ENCODE measurements at places on chromosomes 4 and X.

GRCh38 chr4:3384771-3385710 is 56.7 kb upstream of the HGFAC start:
- DNase-seq, result no peak

- no peak for DNase-seq
Measured at GRCh38 chr4:107319386-107319785, 283.3 kb upstream of the DKK2 start.

- no peak for DNase-seq
Measured at GRCh38 chrX:83008415-83008814, 499.7 kb upstream of the POU3F4 start.

DNA sequence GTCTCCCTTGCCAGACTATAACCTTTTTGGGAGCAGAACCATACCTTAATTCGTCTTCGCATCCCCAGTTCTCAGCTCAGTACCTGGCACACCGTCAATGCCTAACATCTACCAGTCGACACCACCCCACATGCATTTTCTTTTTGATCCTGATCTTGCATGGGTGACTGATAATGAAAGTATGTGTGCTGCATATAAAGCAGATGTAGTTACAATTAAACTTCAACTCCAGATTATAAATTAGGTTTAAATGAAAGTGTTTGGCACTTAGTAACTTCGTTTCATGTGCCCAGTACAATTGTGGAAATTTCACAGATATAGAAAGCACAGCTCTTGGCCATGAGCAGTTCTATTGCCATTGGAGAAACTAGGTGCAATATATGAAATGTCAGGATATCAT is 8.8 kb upstream of the NKX6-1 start:
- no peak for DNase-seq

GRCh38 chr4:180103794-180104193 is 2139.4 kb upstream of the TENM3 start:
- DNase-seq, result no peak

DNA sequence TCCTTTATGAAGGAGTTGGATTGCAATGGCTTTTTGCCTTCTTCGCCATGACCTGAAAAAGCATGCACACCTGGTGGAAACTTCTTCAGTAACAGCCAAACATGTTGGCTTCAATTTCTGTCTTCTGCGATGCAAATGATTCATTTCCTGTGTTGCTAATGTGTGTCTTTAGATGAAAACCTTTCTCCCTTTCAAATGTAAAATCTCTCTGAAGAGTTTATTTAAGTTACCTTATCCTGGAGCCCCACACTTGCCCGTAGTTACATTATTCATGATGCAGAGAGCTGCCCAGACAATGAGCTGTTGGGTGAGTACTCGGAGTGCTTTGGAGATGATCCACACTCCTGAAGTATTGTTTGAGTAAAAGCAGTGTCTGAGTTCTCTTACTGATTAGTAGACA is 1100.9 kb downstream of the RPA4 start:
- no peak for DNase-seq

GRCh38 chr4:148053298-148054003 is 321.6 kb downstream of the ARHGAP10 start:
- no peak for DNase-seq

DNA sequence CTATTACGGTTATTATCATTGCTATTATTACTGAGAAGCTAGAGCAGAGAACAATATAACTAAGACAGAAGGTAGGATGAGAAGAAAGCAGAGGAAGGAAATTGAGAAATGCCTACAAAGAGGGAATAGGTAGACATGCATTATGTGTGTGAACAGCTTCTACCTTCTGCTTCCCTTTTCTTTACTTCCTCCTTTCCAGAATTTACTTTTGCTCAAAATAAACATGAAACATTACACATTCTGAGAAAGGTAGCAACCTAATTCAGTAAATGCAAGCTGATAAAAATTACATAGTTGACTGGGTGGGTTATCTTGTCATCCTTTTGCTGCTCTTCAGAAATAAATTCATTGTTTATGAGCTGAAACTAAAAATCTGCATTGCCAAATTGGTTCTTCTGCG is 54.6 kb downstream of the AMOT start:
- DNase-seq, result no peak

DNA sequence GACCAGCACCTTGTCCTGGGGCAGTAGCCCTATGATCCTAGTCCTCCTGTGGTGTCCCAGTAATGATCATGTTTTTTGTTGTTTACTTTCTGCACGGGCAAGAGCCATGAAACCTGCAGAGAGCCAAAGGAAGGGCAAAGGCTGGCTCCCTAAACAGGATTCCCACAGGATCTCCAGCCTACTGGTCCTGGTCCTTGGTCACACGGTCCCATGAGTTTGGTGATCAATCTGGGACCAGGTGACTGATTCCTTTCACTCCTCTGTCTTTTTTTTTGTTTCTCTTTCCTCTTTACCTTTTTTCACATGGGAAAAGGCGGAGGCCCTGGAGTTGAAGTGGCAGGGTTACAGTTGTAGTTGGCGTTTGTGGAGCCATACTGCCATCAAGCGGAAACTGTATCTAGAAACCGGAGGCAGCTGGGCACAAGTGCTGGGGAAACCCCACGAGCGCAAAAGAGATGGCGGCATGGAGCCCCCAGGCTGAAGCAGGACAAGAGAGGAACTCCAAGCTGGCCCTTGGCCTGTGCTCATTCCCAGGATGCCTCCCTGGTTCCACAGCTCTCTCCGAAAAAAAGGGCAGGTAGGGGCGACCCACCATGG is 34.6 kb downstream of the NBDY start:
- peak; percentile 86 for DNase-seq

- DNase-seq, result no peak
Measured at GRCh38 chr4:48178931-48179330, 44.9 kb upstream of the TXK start.

DNA sequence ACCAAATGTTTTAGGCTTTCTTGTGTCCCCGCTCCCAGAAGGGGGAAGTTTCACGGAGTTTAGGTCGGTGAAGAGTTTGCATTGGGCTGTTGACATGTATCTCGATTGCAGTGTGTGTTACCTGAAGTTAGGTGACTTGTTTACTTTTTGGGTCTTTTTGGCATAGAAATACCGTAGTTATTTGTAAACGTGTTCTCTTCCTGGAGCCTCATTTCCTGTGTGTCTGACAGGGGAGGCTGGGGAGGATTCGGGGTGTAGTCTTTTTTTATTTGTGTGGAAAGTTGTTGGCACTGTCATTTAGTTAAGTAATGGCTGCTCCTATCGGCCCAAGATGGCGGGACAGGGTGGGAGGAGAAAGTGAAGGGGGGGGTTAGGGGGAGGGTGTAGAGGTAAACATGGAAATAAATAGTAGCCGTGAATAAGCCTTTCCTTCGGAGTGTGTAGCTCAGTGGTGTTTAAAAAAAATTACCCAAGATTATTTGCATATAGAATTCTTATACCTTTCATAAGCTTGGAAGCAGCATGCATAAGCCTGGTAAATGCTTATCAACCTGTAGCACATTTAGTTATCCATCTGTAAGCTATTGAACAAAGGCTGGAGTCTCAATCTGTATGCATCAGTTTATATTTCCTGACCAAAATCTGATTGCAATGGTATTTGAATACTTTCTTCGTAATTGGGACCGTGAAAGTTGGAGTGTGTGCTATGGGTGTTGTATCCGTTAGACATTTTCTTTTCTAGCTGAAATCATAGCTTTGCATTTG is 1.6 kb downstream of the KDM6A start:
- DNase-seq, result peak; percentile 44

DNA sequence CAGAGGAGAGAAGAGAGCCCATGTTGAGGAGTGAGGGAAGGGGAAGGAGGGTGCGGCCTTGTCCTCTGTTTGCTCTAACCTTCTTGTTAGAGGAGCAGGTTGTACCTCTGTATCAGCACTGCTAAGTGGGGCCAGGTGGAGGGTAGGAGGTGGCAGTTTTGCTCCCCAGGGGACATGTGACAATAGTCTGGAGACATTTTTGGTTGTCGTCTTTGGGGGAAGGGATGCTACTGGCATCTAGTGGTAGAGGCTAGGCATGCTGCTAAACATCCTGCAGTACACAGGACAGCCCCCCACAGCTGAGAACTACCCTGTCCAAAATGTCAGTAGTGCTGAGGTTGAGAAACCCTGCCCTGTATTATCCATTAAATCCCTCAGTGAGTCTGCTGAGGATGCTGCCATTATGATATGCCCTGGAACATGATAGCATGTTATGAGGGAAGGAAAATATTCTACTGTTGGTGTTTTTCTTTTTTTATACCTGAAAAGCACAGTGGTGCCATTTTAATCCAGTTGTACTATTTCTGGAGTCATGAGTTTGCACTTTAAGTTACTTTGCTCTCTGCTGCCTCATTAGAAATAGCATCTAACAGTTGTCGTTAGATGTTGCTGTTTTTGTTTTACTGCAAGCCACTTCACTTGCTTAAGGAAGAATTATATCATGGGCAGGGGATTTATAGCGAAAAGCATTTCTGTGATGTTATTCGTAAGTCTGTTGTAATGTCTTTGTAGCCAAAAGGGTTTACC is 90.6 kb downstream of the LRP2BP start:
- peak; percentile 19 for DNase-seq

GRCh38 chrX:150577174-150577573 is 8.8 kb downstream of the MTM1 start:
- DNase-seq, result no peak
